Endothelial cell (in vitro differentiated cells): ENCODE measurements at places on chromosomes 1 and 21.

- DNase-seq: no peak
Observed at GRCh38 chr1:77833521-77834100, 54.2 kb downstream of the MIGA1 start.

- no peak for DNase-seq
Observed at GRCh38 chr1:98668733-98669132, 7.2 kb downstream of the SNX7 start.

DNA sequence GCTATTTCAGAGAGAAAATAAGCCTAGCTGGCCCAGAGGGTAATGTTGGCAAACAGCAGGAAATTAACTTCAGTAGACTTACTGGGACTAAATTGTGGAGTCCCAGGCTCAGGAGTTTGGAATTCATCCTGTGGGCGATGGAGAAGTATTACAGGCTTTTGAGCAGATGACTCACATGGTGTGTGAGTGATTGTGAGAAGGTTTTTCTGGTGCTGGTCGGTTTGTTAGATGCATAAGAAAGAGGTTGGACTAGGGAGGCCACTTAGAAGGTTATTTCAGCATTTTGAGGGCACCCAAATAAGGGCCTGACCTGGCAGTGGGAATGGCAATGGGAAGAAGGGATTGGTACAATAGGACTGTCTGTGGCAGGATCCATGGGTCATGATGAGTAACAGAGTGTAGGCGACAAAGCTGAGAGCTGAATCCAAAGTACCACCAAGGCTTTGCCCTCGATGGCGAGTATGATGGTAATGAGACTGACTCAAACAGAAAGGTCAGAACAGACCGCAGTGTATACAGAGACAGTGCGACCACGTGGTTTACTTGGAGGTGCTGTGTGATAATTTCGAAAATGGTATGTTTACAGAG, 69.2 kb upstream of the KIF26B start:
- DNase-seq: no peak

GRCh38 chr21:38679534-38679933, 126.2 kb upstream of the ETS2 start:
- DNase-seq: no peak

DNA sequence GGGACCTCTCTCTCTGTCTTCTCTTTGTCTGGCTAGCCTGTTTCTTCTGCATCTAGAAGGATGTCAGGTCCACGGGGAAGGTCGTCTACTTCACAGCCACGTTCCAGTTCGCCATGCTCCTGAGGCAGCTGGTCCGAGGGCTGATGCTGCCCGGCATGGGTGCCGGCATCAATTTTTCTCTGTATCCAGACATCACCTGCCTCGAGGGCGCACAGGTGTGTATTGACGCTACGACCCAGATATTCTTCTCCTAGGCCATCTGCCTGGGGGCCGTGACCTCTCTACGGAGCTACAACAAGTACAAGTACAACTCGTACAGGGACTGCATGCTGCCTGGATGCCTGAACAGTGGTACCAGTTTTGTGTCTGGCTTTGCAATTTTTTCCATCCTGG, 841.6 kb upstream of the TMPRSS15 start:
- DNase-seq: no peak

GRCh38 chr1:101847626-101848025, 149.1 kb downstream of the OLFM3 start:
- DNase-seq: no peak

DNA sequence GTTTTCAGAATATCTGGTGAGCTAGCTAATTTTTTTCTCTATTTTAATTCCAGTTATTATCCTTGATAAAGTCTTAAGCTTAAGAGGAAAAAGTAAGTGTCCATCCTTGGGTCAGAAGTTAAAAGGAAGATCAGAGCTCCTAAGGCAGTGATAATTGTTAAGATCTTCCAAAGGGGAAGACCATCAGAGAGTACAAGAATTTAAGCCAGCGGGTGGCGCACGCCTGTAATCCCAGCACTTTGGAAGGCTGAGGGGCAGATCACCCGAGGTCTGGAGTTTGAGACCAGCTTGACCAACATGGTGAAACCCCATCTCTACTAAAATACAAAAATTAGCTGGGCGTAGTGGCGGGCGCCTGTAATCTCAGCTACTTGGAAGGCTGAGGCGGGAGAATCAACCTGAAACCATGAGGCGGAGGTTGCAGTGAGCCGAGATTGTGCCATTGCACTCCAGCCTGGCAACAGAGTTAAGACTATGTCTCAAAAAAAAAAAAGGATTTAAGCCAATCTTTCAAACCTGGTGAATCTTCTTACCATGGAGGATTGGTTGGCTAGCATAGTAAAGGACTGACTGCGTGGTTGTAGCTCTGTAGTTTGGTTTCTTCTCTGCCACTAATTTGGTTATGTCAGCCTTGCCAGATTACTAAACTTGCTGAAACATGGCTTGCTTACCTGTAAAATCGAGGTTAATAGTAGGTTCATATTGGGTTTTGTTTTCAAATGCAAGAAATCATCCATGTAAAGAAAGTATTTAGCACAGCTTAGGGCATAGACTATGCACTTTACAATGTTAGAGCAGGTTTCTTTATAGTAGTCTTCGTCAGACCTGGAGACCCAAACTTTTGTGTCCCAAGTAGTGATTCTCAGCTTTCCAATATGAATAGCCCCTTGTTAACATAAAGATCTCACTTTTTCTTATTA, 15.9 kb downstream of the AKIRIN1 start:
- no peak for DNase-seq

DNA sequence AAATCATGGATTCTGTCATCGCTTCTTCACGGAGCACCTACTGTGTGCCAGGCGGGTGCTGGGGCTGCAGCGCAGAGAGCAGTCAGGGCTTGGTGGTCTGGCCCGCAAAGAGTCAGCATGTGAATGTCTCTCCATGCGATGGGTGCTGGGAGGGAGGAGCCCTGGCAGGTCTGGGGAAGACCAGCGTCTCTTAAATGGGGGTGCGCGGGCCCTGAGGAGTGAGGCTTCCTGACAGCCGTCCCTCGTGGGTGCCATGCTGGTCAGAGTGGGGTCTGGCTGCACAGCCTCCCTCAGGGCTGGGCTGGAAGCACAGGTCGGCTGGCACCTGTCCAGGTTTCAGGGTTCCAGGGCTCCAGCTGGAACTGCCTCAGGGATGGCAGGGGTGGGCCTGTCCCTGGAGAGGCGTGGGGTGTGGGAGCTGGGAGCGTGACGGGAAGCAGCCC, 18.5 kb downstream of the TP73 start:
- DNase-seq: no peak

GRCh38 chr21:35611708-35612132, 448.6 kb downstream of the SETD4 start:
- no peak for DNase-seq

- no peak for DNase-seq
Observed at GRCh38 chr21:25528515-25528914, 78.8 kb downstream of the MRPL39 start.

DNA sequence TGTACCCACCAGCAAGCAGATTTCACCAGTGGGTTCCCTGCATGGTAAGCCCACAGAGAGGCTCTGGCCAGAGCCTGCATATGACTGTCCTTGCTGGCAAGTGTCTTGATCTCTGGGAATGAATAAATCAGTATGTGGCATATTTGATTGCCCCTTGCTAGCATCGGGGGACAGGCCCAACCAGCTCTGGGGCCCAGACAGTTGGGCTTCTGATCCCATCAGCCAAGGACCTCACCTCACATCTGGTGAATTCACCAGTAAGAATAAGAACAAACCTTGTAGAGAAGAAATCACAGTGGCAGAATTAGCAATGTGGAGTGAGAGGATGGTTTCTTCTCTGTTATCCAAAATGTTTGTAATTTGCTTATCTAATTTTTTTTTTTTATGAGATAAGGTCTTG, 15.9 kb downstream of the SLC1A7 start:
- DNase-seq: no peak

- no peak for DNase-seq
Observed at GRCh38 chr1:210291081-210291764, 37.5 kb upstream of the HHAT start.

DNA sequence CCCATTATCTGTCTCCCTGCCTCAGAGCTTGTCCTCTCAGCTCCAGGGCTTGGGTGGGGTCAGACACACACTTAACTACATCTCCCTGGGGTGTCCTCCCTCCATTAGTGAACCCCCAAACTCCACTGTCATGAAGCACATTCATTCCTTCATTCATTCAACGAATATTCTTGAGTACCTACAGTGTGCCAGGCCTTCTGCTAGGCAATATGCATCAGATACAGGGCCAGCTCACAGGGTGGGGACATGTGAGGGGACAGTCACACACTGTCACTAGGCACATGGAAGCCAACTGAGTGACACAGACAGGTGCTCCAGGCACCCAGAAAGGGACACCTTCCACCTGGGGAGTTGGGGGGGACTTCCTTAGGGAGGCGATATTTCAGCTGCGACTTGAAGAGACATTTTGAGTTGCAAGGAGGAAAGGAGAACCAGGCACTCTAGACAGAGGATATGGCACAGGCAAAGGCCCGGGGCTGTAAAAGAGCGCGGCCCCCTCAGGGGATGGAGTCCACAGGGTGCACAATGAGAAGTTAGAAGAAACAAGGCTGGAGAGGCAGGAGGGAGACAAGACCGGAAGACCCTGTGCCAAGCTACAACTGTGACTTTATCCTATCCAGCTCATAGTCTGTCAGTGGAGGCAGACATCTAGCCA, 8.7 kb upstream of the S100A8 start:
- DNase-seq: no peak
